ENCODE measurements at places on chromosomes 7 and 10. TPM values are rescaled to one million over a fixed set of nuclear protein-coding genes. Genes with fewer than 3 reads are reported as not detected.

GRCh38 chr10:79166741-79167140 lies 98.0 kb downstream of the ZMIZ1 start:
- no peak overlapping the region for H3K27ac ChIP-seq
- H3K4me3 ChIP-seq: no peak overlapping the region
- no peak for DNase-seq

- H3K27me3 ChIP-seq: no peaks in the 10 kb centered on the region
- no peaks in the 10 kb centered on the region for H3K4me1 ChIP-seq
- H3K27ac ChIP-seq: no peak overlapping the region
- DNase-seq: no peak
These were observed 375.2 kb downstream of the PAXIP1 start for GRCh38 chr7:154627646-154628290.

- no peaks in the 10 kb centered on the region for H3K36me3 ChIP-seq
- no peaks in the 10 kb centered on the region for H3K4me1 ChIP-seq
- DNase-seq: no peak
- H3K4me3 ChIP-seq: no peak overlapping the region
These were observed 1.4 kb downstream of the PPP1R17 start for GRCh38 chr7:31688372-31688771.

- H3K27ac ChIP-seq: no peak overlapping the region
- H3K36me3 ChIP-seq: no peaks in the 10 kb centered on the region
- H3K4me1 ChIP-seq: no peaks in the 10 kb centered on the region
- H3K4me3 ChIP-seq: no peak overlapping the region
- DNase-seq: no peak
These were observed 57.6 kb upstream of the NANOS1 start for GRCh38 chr10:118971876-118972275.

Gene CLRN3
- not detected for total RNA-seq

Gene KIAA1217
- total RNA-seq: 4.7 TPM

Gene PPP1R3C
- total RNA-seq: 238 TPM
